ENCODE measurements at places on chromosomes 4 and X.

DNA sequence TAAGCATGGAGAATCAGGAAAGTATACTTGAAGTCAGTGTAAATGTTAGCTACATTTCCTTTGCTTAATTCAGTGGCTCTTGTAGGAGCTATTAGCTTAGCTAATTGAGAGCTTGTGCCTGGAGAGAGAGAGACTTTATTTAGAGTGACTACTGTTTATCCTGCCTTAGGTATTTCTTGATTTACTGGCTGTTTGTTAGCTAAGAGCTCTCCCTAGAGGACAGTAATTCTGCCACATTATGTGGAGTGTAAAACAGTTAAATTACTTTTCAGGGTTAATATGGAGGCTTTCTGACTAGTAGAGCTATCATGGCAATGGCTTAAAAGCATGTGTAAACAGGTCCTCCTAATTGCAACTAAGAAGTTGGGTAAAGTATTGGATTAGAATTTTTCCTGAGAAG is 306.5 kb upstream of the TECRL start:
- no peak for DNase-seq

DNA sequence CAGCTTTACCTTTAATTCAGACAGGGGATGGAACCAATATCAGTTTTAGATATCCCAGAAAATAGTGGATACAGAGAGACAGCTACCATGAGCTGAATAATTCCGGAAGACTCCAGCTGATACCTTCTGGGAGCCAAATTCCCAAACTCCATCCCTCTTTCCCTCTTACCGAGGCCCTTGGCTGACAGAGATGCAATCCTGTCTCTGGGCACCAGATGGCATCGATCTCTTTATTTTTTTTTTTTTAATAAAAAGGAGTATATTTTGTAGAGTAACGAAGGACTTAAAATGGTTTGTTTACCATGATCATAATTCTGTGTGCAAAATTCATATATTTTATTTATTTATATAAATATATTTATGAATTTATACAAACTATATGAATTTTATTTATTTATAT is 31.0 kb downstream of the RAB40A start:
- peak; percentile 1 for DNase-seq

DNA sequence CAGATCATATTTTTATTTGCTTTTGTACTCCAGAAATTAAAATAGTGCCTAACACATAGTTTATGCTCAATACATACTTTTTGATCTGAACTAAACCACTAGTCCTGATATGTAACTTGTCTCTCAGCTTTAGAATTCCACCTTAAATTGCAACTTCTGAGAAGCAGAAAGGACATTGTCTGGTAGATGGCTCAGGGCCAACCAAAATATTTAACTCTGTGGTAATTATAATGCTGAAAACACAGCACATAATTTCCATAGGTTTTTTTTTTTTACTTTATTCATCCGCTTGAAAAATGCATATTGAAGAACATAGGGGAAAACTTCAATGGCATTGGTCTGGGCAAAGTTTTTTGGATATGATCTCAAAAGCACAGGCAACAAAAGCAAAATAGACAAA is 59.3 kb downstream of the AREG start:
- no peak for DNase-seq

DNA sequence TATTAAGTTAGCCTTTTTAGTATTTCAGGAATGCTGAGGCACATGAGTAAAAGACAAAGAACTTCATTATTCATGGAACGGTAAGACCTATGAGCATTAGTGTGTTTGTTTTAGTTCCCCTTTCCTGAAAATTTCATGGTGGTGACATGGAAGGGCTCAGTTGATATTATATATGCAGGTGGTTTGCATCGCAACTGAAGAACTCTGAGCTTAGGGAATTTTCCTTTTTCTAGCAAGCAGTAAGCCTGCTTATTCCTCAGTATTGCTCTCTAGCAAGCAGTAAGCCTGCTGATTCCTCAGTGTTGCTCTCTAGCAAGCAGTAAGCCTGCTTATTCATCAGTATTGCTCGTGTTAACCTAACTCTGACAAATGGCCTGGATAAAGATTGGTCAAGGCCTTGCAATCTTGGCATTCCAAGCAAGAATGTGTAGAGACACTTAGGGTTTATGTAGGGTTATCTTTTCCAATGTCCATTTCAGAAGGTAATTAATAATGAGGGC is 37.7 kb upstream of the MAGEB18 start:
- no peak for DNase-seq

DNA sequence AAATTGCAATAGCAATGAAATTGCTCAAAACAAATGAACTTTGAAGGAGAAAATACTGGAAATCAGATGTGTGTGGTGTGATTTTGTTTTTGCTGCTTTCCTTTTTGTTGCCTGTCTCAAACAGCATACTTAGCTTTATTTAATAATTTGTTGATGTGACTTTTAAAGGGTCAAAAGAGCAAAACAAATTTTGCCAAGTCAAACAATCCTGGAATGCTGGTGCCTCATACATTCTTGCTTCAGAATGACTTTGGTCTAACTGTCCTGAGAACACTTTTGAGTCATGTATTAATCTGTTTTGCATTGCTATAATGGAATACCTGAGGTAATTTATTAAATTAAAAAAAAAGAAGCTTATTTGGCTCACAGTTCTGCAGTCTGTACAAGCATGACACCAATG is 3.4 kb downstream of the PF4V1 start:
- no peak for DNase-seq

DNA sequence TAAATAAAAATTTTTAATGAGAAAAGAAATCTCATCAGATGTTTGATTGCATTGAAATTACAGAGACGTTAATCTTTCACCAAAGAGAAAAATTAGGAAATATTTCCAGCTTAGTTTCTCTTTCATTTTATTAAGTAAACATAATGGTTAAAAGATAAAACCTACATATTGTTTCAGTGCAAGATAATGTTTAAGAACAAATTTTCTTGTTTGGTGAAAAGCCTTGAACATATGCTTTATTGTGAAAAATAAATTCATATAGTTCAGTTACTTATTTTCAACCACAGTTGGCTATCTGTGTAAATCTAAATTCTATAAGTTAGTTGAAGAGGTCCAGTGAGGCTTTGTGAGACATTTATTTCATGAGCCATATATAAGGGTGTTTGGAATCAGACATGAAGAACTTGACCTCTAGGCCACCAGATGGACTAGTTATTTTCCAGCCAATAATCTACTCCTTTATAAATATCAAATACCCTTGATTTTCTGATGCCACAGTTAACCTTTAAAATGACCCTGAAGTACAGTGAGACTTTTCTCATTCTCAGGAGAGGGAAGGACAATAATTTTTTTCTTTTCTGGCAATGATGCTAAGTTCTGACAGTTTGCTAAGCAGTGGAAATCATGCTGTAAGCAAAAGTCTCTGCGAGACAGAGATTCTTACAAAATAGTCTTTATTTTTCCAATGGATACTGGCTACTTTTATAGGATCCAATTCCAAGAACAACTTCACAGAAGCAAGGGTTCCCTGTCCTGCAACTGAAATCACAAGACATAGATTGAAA is 2.5 kb downstream of the ARSJ start:
- no peak for DNase-seq

GRCh38 chrX:69226459-69227158 is 61.4 kb upstream of the PJA1 start:
- no peak for DNase-seq

- DNase-seq, result no peak
Observed at GRCh38 chrX:74234818-74235217, 69.2 kb upstream of the ZCCHC13 start.

Data from SW 1271 (cell line).